CD14-positive monocyte (primary cell): ENCODE measurements at places on chromosomes 6 and 20. TPM values are rescaled to one million over a fixed set of nuclear protein-coding genes. Genes with fewer than 3 reads are reported as not detected.

The PPP1R3G gene
- polyA plus RNA-seq, result 0.15 TPM

The EDN1 gene
- polyA plus RNA-seq, result 0.11 TPM

The CBFA2T2 gene
- polyA plus RNA-seq, result 1.7 TPM

The OR2H2 gene
- not detected in 2 replicates for polyA plus RNA-seq

The EYS gene
- polyA plus RNA-seq, result 0.03 TPM

The TGM3 gene
- not detected for polyA plus RNA-seq

The TPD52L1 gene
- not detected for polyA plus RNA-seq

The CDSN gene
- polyA plus RNA-seq, result not detected in 2 replicates

- no peak for DNase-seq
Measured at GRCh38 chr6:167766986-167767714, 59.6 kb upstream of the AFDN start.

- DNase-seq, result no peak
Measured at GRCh38 chr20:46663531-46663930, 12.3 kb upstream of the SLC13A3 start.

GRCh38 chr6:32183483-32184083 lies 470 bp downstream of the AGER start:
- no peak for DNase-seq

GRCh38 chr20:10322073-10323012 lies 103.7 kb downstream of the SNAP25 start:
- DNase-seq, result no peak

GRCh38 chr6:16559071-16559470 lies 202.2 kb downstream of the ATXN1 start:
- DNase-seq, result no peak

- no peak for DNase-seq
Measured at GRCh38 chr6:118456982-118457381, 91.1 kb upstream of the PLN start.

DNA sequence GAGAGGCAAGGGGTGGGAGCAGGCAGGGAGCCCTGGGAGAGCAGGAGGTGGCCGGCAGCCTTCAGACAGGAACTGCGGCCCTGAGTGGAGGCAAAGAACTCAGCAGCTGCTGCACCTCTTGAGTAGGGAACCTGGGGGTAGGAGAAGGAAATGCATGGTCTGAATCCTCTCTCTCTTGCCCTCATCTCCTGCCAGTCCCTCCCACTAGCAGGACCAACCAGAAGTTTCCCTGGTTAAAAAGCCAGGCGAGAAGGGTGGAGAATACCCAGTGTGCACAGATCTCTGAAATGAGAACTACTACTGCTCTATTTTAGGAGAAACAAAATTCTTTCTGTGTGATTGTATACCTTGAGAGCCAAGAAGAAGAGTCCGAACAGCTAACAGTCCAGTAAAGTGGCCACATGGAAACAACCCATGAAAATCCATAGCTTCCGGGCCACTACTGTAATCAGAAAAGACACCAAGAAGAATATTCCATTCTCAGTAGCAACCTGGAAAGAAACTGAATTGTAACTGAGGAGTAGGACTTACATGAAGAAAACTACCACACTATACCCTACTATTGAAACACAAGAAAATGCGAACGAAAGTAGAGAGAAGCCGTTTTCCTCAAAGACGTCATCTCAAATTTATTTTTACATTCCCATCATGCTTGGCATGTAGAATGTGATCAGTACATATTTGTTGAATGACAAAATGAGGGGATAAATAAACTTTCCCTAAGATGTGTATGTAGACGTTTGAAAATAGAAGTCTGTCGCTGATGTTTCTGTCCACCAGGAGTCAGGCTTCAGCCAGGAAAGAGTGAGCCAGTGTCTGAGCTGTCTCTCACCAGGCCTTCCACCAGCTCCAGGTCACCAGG lies 25.6 kb downstream of the WRNIP1 start:
- DNase-seq, result peak; percentile 72

DNA sequence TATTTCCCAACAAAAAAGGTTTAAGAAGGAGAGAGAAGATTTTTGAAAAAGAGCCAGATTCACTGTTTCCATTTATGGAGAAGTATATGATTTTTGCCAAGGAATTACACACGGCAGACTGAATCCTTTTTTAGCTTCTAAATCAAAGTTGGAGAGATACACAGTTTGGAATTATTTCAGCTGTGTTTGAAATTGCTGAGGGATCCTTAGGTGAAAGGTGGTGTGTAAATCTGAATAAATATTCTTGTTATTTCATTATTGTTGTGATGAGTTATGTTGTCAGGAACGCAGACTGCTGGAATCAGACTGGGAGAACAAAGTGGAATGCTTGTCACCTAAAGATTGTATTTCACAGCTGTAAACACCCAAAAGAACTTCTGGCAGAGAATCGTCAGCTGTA lies 168.5 kb upstream of the AKIRIN2 start:
- no peak for DNase-seq

DNA sequence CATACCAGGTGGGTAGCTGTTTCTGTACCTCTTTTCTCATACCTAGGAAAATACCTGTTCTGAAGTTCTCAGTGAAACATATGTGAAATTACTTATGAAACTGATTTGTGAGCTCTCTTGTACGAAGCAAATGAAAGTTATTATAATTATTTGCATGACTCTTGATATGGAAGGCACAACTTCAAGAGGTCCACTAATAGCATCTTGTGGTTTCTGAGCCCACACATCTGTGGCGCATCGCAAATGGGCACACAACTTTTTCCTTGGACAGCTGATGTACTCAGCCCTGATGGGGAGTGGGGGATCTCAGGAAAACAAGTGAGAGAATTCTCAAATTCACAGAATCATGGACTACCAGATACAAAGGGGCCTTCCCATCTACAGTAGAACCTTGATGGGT lies 432.3 kb downstream of the CD83 start:
- no peak for DNase-seq

DNA sequence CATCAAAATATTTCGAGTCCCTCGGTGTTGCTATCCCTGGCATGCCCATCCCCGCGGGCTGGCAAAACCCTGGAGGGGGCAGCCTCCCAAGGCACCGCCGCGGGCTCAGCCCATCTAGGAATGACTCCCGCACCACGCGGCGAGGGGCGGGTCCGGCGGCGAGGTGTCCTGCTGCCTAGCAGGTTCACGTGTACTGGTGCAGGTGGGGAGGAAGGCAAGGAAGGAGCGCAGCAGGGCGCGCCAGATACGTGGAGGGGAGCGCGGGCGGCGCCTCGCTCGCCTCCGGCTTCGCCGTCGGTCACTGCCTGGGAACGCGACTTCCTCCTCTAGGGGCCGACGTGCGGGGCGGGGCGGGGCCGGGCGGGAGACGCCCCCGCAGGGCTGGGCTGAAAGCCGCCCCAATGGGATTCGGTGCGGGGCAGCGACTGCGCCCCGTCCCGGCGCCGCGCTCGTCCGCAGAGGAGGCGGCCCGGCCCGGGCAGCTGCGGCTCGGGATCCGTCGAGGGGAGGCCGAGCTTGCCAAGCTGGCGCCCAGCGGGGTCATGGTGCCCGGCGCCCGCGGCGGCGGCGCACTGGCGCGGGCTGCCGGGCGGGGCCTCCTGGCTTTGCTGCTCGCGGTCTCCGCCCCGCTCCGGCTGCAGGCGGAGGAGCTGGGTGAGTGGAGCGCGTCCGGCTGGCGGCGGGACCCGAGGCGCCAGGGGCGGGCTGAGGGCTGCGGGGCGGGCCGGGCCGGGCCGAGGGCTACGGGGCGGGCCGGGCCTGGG lies at the start of gene DCBLD1:
TSS of gene DCBLD1 (plus strand) at position 435 of the 764 bp plus-strand sequence. CDS start at position 543, 108 bp downstream.
- peak; percentile 59 for DNase-seq

GRCh38 chr20:59810449-59811187 lies 122.8 kb downstream of the SYCP2 start:
- no peak for DNase-seq

GRCh38 chr6:161414707-161415106 lies 140.8 kb upstream of the AGPAT4 start:
- DNase-seq, result no peak

GRCh38 chr6:40171343-40171742 lies 237.1 kb upstream of the MOCS1 start:
- DNase-seq, result no peak

DNA sequence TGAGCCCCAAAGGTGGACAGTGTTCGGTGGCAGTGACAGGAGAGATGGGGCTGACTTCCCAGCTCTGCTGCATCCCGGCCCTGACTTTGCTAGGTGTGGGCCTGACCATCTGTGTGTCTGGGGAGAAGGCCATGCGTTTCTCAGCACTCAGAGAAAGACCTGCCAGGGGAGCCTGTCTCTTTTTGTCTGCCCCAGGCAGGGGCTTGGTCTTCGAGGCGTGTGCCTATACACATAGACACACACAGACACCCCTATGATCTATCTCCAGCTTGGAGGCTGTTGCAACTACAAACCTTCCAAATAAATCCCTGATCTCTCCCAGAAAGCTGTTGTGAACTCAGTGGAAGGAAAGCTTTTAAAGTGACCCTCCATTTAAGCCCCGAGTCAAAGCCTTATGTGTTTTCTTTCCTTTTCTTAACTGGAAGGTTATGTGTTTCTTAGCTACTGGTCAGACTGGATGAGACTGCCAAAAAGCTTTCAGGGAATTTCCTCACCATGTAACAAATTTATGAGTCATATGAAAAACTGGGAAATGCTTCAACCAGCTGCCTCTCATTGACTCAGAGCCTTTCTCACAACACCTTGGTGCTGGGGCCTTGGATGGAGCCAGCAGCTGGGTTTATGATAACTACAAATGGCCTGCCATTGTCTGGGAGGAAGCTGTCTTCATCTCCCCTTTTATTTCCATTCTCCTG lies 102.6 kb downstream of the CDC5L start:
- peak; percentile 35 for DNase-seq

DNA sequence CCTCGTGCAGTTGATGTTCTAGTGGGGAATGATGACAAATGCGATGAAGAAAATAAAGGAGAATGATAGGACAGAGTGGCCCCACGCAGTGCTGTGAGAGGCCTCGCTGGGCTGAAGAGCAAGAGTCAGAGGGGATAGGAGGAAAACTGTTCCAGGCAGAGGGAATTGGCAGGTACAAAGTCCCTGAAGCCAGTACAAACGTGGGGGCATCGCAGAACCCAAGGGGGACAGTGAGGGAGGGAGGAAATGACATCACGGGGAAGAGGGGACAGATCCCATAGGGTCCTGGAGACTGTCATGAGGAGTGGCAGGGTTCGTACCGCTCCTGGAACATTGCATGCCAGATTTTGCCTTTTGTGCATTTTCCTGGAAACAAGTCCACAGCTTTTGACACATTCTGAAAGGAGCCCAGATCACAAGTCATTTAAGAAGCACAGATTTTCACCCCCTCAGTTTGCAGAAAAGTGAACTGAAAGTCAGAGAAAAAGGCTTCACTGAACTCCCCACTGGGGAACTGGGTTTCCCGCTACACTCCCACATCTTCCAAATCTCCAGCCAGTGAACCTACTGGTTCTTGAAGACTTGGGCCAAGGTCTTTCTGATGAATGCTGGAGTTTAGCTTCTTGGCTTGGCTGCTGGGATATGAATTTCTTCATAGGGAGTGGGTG lies 77.0 kb downstream of the SULF2 start:
- no peak for DNase-seq

DNA sequence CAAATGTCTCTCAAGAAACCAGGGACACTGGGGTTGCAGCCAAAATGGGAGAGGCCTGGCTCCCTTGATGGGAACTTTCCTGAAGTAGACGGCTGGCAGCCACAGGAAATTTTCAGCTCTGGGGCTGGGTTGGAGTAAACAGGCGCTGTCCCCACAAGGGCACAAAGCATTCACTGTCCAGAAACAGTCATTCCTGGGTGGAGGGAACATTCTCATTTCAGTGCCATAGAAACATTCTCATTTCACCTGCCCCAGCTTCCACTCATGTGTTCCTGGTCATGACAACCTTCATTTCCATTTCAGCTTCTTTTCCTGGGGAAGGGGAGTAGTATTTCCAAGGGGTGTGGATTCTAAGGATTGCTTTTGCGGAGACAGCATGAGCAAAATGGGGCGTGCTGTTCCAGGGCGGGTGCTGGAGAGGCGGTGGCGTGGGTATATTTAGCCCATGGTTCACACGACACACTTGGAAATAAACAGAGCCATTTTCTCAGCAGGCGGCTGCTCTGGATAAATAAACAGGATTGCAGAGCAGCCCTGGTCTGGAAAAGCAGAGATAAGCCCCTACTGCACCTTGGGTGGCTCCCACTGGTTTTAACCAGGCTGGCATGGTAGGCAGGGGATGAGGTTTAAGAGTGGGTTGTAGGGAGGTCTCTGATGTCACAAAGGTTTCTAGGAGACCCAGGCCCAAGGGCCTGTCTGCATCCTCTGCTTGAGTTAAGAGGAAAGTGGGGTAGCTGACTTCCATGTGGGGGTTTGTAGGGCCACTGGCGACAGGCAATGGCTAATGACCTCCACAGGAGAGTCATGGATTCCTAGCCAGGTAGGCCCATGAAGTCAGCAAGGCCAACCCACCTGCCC lies 32.9 kb downstream of the COX4I2 start:
- no peak for DNase-seq

DNA sequence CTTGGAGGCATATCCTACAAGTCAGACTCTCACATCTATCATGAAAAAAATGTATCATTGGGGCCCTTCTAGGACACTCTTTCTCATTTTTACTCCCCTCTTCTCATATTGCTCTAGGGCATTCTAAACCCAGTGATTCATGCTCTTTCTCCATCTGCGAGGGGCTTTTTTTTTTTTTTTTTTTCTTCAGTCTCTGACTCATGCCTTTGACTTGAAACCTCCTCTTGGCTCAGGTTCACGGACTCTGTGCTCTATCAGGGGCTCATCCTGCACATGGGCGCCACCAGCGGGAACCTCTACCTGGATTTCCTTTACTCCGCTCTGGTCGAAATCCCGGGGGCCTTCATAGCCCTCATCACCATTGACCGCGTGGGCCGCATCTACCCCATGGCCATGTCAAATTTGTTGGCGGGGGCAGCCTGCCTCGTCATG lies 17.8 kb downstream of the SLC22A1 start:
- no peak for DNase-seq
